ENCODE measurements at places on chromosomes 7 and 10.

GRCh38 chr10:46234431-46235060 is 52.3 kb upstream of the ANTXRL start:
- no peak for DNase-seq

DNA sequence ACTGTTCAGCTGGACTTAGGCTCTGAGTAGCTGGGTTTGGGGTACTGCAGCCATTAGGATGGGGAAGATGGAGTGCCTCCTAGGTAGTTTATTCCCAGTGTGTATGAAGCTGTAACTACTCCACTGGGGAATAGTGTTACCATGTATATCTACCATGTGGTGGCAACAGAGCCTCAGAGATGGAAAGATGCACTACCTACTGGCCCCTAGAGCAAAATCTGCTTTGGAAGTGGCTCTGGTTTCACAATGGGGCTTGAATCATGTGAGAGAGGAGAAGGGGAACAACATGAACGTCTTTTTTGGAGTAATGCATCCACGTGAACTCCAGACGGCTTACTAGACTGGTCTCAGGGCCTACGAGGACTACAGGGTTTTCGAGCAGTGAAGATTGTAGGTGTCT is 167.3 kb downstream of the CALCR start:
- no peak for DNase-seq

- DNase-seq: no peak
Measured at GRCh38 chr7:44286182-44286617, 39.2 kb downstream of the CAMK2B start.

GRCh38 chr7:102103027-102103372 is 183.7 kb upstream of the SH2B2 start:
- DNase-seq: no peak

DNA sequence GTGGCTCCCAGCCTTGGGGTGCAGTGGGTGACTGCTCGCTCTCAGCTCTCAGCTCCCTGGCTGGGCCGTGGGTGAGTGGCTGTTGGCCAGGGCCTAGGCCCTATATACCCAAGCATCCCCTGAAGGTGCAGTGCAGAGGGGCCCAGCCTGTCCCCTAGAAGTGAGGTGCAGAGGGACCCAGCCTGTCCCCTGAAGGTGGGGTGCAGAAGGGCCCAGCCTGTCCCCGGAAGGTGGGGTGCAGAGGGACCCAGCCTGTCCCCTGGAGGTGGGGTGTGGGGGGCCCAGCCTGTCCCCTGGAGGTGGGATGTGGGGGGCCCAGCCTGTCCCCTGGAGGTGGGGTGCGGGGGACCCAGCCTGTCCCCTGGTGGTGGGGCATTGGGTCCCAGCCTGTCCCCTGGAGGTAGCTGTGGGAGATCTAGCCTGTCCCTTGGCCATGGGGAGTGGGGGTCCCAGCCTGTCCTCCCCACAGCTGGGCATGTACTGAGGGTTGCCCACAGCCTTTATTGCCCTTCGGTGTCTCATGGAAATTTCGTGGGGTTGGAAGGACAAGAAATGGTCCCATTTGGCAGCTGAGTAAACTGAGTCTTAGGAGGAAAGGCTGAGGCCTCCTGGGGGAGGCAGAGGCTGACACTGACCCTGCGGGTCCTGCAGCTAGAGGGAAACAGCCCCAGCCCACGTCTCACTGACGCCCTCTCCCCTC is 17.5 kb upstream of the LFNG start:
- DNase-seq: no peak

GRCh38 chr10:125235093-125236069 is 75.0 kb upstream of the CTBP2 start:
- DNase-seq: no peak

GRCh38 chr10:104802941-104803340 is 161.9 kb downstream of the SORCS3 start:
- no peak for DNase-seq

DNA sequence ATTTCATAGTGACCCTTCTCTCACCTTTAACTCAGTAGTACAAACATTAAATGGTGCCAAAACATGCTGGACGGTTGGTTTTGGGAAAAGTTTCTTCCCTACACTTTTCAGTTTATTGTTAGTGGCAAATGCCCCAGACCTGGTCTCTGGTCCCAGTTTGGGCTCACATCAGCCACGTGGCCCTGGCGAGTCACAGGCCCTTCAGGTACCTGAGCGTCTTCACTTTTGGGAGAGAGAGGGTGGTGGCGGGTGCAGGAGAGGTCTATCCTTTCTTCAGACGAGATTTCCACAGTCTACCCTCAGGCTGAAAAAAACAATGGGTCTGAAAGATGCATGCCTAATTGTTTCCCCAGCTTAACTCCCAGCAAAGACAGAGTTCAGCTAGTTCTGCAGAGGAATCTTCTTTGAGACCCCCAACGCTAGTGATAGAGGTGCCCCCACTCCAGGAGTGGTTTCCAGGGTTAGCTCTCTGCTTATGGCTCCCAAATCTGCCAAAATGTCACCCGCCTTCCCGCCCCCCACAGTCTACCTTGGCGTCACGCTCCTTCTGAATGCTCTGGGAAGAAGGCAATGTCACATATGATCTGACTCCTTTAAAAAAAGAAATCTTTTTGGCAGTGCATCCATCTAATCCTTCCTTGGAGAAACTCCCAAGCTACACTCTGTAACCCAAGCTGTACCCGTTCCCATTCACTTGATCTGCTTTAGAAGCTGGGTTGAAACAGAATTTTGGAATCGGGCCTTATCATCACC is 384.8 kb upstream of the FOXK1 start:
- no peak for DNase-seq

DNA sequence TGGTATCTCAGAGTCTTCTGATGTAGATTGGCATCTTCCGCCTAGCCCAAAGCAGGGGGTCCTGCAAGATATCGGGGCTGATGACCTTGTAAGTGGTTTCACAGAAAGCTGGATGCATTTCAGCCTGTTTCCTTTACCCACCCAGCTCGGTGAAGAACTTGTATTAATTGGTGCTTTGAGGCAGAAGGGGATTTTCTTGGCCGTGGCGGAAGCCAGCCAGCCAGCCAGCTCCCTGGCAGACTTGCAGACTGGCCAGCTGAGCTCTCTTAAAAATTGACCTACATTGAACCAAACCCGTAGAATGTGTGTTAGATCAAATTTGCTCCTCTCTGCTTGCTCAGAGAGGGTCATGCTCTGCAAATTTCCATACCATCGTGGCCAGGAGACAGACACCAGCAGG is 218.4 kb downstream of the ADAM12 start:
- DNase-seq: no peak

DNA sequence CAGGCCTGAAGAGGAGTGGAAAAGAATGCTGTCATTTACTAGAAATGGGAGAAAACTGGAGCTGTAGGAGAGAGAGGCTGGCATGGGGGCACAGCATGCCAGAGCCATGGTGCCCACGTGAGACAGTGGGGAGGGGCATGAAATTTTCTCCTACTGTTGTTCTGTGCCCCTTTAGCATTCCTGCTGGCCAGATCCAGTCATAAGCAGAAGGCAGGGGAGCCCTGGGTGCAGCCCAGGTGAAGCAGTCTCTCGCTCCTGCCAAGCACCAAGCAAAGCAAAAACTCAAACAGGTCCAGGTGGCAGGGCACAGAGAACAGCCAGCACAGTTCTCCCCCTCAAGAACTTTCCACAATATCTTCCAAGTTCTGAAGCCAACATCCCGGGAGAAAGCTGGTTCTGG is 383.2 kb downstream of the TCERG1L start:
- DNase-seq: no peak

- no peak for DNase-seq
Measured at GRCh38 chr7:29009947-29010346, 51.8 kb upstream of the TRIL start.

DNA sequence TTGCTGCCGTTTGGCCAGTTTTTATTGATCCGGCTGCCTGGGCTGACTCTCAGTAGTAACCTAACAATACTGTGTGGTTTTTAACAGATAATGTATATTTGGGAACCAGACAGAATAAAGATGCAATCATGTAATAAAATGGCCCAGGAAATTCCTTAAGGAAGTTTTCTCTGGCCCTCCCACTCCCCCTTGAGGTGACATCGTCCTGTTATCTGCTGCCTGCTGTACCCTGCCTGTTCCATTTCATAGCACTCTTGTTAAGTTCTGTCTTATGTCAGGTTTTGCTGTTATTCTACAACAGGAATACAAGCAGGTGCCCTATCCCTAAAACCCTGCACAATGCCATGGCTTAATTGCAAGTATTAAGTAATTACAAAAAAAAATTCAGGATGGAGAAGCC is 12.5 kb downstream of the ITGB8 start:
- DNase-seq: no peak

Measured in stimulated activated naive CD4-positive, alpha-beta T cell (primary cell).